Activated T-helper 17 cell treated with anti-CD3 and anti-CD28 coated beads, Interleukin-2, amount 50 U/mL, for 72 hours (primary cell): ENCODE measurements at places on chromosomes 4 and X. TPM values are rescaled to one million over a fixed set of nuclear protein-coding genes. Genes with fewer than 3 reads are reported as not detected.

The AFM gene
- not detected for total RNA-seq

The GAB3 gene
- total RNA-seq, result 12.1 TPM

The EVC2 gene
- 6.2 TPM for total RNA-seq

The MGARP gene
- total RNA-seq, result 0.98 TPM

The SERTM2 gene
- not detected for total RNA-seq

The SAGE1 gene
- total RNA-seq, result not detected

The DEFB131A gene
- total RNA-seq, result not detected

The SSX4B gene
- total RNA-seq, result not detected

The SYN1 gene
- 1.0 TPM for total RNA-seq

The DCAF8L2 gene
- not detected for total RNA-seq

The XK gene
- not detected for total RNA-seq

The REPS2 gene
- total RNA-seq, result not detected

The EGF gene
- total RNA-seq, result not detected

The GLRB gene
- not detected for total RNA-seq

The UPF3B gene
- 19.4 TPM for total RNA-seq
